ENCODE measurements at places on chromosomes 7 and 10.
A peak's percentile ranks its signal among the peaks of the same experiment; 100 is the strongest.

GRCh38 chr10:53140506-53140905 lies 367.9 kb upstream of the MBL2 start:
- no peak for DNase-seq

GRCh38 chr10:75613685-75614504 lies 182.5 kb downstream of the LRMDA start:
- no peak for DNase-seq

DNA sequence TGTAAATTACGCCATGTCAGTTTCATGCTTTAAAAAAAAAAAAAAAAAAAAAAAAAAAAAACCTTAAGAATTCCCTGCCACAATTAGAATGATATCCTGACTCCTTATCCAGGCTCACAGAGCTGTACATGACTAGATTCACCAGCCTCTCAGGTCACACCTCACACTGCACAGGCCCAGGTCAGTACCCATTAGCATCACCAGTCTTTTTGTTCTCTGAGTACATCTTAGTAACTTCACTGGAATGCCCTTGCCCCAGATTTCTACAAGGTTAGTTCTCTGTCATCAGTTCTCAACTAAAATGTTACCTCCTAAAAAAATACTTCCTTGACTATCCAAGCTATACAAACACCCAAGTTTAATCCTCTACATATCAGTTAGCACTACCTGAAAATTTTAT lies 211.0 kb downstream of the LRRN3 start:
- no peak for DNase-seq

DNA sequence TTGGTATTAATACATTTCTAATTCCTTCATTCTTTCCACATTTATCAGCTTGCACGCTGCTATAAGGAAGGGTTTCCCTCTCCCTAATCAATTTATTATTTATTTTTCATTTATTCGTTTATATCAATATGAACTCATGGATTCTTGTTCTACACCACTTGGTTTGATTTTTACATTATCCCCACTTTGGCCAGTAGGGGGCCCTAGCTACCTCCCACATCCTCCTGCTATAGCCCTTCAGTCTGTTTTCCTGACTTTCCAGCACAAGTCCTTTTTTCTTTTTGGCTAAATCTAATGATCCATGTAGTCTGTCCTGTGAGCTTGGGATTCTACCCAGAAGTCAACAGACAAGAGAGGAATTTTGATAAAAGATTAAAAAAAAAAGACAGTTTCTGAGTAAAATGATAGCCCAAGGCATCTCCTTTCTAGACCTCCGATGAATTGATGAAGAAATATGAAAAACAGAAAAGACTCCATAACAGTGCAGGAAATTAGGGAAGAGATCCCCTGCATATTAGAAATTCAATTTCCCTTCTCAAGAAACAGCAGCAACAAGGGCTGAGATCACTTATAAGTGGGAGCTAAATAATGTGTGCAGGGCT lies 47.7 kb downstream of the LYZL2 start:
- DNase-seq, result peak; percentile 35

DNA sequence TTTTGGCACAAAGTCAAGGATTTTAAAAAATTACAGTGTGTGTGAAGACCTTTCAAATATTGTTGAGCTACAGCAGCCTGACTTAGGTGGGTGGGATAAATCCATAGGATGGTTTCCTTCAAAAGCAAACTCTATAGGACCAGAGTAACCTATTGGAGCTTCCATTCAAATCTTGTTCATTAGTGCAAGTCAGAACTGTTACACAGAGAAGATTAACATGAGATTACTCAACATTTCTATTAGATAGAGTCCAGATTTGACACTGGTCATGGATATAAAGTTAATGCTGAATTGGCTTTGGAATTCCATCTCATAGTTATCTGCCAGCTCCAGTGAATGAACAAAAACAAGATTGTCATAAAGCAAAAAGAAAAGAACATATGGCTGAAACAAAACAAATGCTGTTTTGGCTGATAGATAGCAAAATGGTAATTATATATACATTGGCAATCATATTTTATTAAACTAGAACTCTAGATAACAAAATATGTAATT lies 129.6 kb upstream of the SEMA3A start:
- DNase-seq, result no peak

DNA sequence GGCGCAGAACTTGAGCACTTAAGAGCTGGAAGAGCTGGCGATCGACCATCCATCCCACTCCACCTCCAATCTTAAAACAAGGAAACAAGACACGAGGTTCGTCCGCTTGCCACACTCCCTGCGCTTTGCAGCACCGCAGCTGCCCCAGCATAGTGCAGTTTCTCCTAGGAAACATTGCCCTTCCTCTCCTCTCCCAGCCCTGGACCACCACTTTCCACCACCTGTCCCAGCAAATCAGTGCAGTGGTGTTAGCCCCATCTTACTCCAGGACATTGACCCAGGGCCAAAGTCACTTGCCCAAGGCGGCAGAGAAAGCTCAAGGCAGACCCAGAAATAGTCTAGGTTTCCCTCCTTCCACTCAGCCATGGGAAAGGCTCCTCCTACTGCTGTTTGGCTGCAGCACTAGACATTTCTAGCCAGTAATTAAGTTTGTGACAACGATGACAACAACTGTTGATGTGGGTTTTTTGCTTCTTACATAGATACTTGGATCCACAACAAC lies 1.5 kb upstream of the PARD3 start:
- DNase-seq, result no peak

GRCh38 chr10:59323036-59323459 lies 39.3 kb downstream of the FAM13C start:
- no peak for DNase-seq

DNA sequence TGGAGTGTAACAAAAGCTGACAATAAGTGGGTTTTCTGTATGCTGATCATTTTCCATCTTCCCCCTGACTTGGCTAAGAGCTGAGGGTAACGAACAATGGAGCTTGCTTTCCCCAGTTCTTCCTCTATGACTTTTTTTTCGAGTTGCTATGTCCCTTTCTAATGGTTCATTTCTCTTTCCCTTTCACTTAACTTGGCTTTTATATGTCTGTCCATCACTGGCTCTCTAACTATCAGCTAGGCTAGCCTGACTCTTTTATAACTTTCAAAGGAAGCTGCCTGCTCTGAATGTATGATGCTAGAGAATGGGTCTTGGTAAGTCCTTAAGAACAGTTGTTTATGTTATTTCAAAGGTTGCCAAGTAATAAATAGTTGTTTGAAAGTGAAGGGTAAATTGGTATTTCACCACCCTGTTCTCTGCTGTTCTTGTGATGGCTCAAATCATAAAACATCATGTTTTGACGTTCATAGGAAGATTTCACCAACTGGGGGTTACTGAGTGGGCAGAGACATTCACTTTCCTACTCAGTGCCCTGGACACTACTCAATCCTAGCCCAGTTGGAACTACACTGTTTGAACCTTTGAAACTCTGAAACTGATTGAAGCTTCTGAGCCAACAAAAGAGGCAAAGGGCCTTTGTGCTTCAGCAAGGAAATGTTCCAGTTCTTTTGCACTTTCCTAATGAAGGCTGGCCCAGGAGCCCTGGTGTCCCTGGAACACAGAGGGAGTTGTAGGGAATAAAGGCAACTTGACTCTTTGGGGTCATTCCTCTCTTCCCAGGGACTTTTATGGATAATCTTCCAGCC lies 85.4 kb upstream of the PHYHIPL start:
- no peak for DNase-seq

GRCh38 chr10:15579605-15580004 lies 140.1 kb downstream of the ITGA8 start:
- no peak for DNase-seq

GRCh38 chr7:142063551-142064442 lies 47.7 kb upstream of the MGAM2 start:
- DNase-seq, result no peak

GRCh38 chr10:4354382-4354812 lies 471.6 kb upstream of the AKR1E2 start:
- DNase-seq, result no peak

DNA sequence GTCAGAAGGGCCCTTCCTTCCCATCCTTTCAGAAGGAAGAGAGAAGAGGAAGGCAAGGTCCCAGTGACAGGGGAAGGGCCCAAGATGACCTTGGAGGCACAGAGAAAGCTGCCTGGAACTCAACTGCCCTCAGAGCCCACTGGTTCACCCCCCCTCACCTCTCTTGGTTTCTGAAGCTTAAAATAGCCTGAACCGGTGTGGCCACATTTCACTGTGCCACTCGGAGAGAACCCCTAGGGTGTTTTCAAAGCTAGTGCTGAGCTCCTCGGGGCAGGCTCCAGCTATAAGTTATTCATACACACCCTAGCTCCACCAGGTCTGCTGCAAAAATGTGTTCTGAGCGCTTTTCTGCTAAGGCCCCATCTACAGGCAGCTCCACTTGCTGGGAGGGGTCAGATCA lies 60.9 kb upstream of the ADRB1 start:
- DNase-seq, result no peak

DNA sequence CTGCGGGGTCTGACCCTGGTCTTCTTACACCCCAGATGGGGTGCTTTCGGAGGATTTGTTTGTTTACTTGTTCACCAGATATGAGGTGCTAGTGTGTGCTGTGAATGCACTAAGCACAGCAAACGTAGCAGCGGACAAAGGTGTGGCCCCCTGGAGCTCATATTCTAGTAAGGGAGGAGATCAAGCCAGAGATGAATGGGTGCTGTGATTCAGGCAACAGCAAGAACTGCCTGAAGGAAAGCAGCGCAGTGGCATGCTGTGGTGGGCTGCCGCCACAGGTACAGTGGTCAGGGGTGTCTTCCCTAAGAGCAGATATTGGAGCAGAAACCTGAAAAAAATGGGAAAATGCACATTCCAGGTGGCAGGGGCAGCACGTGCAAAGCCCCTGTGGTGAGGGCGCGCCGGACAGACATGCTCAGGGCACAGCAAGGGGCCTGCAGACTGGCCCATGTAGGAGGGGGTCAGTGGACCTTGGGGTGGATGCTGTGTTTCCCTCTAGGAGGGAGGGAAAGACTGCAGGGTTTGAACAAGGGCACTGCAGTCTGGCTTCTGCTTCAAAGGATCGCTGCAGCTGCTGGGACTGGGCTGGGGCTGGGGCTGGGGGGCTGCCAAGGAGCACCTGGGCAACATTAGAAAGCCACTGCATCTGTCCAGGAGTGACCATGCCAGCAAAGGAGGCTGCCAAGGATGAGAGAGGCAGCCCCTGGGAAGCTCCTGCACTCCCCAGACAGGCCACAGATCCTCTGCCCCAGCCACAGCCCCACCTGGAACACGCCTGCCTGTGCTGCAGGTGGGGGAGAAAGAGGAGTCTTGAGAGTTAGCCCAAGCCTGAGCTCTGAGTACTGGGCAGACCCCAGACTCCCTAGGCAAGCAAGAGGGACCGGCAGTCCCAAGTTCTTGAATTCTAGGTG lies 927 bp upstream of the DEPP1 start:
- DNase-seq, result no peak

DNA sequence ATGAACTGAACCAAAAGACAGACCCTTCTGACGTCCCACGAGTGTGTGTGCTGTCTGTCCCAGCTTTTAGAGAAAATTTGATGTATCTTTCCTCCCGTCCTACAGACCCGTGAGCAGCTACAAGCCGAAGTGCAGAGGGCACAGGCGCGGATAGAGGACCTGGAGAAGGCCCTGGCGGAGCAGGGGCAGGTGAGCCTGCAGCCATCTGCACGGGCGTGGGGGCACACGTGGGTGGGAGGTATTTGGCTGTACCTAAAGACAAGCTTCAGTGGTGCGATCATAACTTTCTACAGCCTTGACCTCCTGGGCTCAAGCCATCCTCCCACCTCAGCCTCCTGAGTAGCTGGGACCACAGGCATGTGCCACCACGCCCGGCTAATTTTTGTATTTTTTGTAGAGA lies 41.7 kb upstream of the DPYSL4 start:
- no peak for DNase-seq

DNA sequence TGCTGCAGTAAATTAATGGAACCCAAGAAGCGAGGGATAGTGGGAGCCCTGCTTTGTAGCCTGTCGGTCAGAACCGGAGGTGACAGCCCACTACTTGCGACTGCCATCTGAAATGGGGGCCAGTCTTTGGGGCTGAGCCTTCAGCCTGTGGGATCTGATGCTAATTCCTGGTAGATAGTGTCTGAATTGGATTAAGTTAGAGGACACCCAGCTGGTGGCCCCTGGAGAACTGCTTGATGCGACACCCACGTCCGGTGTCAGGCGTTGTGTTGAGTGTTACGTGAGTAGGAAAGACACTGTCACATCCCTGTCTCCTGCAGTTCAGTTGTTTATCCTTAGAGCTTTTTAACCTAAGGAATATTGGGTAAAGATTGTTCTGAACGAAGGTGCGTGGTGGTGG lies 5.0 kb downstream of the EIF3B start:
- no peak for DNase-seq

DNA sequence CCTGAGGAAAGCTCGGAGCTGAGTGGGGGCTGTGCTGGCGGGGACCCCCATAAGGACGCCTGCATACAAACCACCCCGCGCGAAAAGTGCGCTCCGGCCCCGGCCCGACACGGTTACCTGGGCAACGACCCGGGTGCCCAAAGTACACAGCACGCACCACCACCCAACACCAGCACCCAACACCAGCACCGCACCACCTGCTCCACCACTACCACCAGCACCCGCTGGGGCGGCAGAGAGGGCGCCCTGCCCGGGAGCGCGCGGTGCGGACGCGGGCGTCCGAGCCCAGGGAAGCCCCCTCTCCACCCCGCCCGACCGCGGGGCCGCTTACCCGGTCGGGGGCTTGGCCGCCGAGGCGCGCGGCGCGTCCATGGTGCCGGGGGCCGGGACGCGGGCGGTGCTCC lies 345 bp downstream of the COBL start:
- no peak for DNase-seq

DNA sequence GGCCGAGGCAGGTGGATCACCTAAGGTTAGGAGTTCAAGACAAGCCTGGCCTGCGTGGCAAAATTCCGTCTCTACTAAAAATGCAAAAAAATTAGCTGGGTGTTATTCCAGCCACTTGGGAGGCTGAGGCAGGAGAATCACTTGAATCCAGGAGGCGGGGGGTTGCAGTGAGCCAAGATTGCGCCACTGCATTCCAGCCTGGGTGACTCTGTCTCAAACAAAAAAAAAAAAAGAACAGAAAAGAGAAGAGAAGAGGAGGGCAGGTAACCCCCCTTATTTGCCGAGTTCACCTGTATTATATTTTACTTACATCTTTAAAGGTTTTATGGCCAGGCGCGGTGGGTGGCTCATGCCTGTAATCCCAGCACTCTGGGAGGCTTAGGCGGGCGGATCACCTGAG lies 91.7 kb downstream of the RNF216 start:
- DNase-seq, result no peak

- DNase-seq, result no peak
Observed at GRCh38 chr7:98548971-98549370, 68.1 kb upstream of the NPTX2 start.

DNA sequence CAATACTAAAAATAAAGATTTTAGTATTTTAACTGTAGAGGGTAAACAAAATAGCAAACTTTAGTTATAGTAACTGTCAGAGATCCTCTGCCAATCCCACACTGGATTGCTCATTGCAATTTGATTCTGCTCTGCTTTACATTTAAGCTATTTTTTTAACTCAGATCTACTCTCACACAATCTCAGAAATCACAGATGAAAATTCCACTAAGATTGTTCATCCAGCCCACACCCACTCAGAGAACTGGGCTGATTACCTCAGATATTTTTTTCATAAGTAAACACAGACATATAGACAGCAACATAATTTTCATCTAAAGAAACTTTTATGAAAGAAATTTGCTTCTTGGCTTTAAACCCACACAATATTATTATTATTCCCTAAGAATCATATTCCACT lies 7.0 kb downstream of the OSBPL3 start:
- no peak for DNase-seq

All from CD4-positive, alpha-beta memory T cell (primary cell).